ENCODE measurements at places on chromosomes 5 and 9. TPM values are rescaled to one million over a fixed set of nuclear protein-coding genes. Genes with fewer than 3 reads are reported as not detected.

B4GALT7 gene
- total RNA-seq, result 26.6 TPM

KDM4C gene
- total RNA-seq, result 68.7 TPM

DNA sequence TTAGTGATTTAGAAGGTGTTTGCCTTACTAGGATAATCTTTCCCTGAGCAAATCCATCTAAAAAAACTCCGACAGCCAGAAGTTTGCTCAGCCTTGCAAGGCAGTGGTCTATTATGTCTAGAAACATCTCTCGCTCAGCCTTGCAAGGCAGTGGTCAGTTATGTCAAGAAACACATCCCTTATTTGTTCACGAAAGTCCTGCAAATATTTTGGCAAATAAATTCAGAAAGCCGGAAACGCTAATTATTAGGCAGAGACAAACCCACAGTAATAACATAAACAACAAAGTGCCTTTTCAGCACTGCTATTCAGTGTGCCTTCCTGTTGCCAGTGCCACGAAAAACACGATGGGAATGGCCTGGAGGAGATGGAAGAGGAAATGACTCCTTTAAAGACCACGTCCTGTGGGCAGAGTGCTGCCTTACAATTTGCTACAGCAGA is 184.5 kb downstream of the GNAQ start:
- H3K4me3 ChIP-seq, result no peak overlapping the region
- no peak for DNase-seq
- peaks cover 23% of the 10 kb centered on the region for H3K4me1 ChIP-seq
- no peaks in the 10 kb centered on the region for H3K36me3 ChIP-seq

DNA sequence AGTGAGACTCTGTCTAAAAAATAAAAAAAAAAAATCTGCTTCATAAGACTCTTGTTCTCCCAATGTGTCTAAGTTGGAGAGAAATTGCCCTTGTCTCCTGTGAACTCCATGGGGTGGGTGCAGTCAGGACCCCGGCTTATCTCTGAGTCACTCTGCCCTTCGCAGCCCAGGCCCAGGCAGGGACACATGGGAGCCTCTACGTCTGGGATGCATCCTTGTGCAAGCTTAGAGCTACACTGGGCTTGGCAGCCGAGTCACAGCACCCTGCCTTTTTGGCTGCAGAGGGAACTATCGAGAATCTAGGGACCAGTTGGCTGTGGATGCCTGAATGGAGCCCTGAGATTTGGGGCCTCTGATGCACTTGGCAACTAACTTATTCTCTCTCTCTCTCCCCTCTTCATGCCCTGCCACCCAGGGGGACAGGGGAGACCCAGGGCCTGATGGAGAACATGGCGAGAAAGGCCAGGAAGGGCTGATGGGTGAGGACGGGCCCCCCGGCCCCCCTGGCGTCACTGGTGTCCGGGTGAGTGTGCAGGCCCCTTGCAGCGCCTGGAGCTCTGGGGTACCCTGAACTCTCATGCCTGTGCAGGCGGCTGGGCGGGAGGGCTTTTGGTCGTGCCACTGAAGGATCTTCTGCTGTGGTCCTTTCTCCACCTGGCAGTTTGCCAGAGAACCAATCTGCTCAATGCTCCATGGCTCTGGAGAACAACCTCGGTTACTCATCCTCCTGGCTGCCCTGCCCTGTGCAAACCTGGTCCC is 47.5 kb upstream of the ORM1 start:
- DNase-seq, result no peak
- no peak overlapping the region for H3K27ac ChIP-seq
- no peaks in the 10 kb centered on the region for H3K36me3 ChIP-seq
- no peak overlapping the region for H3K4me3 ChIP-seq
- peaks cover 11% of the 10 kb centered on the region for H3K27me3 ChIP-seq

PCDHA11 gene
- total RNA-seq, result not detected

All from natural killer cell treated with Interleukin-12 subunit alpha and Interleukin-12 subunit beta and Interleukin-15 and Interleukin-18, amount 100 ng/mL, for 72 hours (primary cell).